Caudate nucleus (tissue), 63 donors: ENCODE measurements at places on chromosomes 2 and 18.

GRCh38 chr2:20077411-20077940 lies 26.0 kb upstream of the LAPTM4A start:
- DNase-seq: no peak

GRCh38 chr2:62724886-62725711 lies 19.6 kb downstream of the EHBP1 start:
- DNase-seq: peak; percentile 47

GRCh38 chr18:42258301-42258965 lies 303.4 kb downstream of the PIK3C3 start:
- no peak for DNase-seq

- no peak for DNase-seq
These were observed 155.7 kb upstream of the TCF4 start for GRCh38 chr18:55743736-55744135.

DNA sequence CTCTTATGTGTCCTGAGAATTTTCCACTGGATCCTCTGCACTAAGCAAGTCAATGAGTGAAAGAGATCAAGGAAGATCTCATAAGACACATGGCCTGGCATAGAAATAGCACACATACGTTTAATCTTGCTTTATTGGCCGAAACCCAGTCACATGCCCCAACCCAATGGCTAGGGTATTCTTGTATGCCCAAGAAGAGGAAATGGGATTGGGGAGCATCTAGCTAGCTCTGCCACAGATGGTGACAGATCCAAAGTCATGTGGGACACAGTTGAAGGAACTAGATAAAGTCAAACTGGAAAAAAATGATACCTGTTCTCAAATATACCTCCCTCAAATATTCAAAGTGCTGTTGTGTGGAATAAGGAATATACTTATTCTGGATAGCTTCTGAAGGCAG lies 74.7 kb downstream of the CD28 start:
- no peak for DNase-seq

DNA sequence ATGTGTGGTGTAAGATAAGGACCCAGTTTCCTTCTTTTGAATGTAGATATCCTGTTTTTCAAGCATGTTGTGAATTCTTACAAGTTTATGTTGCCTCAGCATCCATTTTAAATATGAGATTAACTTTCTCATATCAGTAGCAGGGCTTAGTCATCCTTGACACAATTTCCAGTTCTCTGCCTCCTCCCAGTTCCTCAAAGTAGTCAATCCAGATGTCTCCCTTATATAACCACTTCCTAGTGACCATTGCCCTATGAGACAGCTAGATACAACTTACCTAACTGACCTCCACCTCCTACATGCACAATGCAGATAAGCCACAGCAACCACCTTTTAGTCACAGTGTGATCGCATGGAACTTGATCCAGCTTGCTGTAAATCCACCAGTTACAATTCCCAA lies 269.2 kb upstream of the ZNF521 start:
- DNase-seq: no peak

DNA sequence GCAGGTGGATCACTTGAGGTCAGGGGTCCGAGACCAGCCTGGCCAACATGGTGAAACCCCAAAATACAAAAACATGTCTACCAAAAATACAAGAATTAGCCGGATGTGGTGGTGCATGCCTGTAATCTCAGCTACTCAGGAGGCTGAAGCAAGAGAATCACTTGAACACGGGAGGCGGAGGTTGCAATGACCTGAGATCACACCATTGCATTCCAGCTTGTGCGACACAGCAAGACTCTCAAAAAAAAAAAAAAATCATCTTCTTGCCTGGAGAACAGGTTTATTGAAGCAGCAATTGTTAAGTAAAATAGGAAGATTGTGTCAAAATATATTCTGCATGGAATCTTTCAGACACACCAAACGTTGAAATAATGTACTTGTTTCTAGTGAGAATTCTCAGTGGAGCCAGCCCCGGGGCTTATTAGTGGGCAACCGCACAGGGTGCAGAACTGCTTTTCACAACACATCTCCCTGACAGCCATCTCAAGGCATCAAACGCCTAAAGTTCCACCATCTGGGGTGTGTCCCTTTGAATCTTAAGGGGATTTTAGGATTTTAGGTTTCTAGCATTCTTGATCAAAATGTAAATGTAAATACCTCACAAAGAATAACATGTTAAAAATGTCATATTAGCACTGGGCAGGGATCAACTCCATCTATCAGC lies 28.6 kb upstream of the PPP4R1 start:
- DNase-seq: no peak

DNA sequence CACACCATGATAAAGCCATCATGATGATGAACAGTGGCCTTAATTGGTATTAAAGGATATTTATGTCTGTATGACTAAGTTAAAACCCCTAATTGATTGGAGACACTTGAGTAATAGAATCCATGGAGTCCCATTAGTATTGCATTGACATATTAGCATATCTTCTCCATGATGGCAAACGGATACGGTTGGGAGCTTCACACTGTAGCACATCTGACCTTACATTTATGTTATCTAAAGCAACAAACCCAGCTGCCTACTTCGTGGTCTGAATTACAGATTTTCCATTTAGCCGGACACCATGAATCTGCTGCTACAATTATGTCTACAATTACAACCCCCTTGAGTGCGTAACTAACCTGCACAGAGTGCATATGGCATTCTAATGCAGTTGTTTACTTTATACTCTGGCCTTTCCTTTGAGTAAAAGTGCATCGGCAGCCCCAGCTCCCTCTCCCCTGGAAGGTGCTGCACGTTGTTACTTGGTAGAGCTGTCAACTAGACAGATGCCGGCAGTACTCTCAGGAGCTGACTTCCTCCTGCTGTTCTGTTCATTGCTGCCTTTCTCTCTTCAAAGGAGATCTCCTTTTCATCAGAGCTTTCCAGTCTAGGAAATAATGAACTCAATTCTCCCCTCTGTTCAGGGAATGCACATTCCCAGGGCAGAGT lies 92.1 kb downstream of the LRRC30 start:
- no peak for DNase-seq
